Cerebellar nuclear complex (tissue), 1 donor: ENCODE measurements at places on chromosomes 5 and 9.

DNA sequence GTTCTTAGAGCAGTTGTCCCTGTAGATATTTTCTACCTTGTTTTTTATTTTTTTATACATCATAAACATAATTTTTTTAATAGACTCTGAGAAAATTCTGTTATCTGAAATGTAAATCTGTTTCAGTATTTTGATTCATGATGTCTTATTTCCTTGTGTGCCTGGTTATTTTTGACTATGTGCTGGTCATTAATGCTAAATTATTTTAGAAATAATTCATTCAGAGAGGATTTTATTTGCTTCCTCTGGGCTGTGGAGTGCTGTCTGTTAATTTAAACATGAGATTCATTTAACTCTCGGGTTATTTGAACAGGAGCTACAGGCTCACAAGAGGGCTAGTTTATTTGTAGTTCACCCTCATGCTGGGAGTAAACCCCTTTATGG is 124.3 kb upstream of the PITX1 start:
- DNase-seq: no peak

- DNase-seq: no peak
Observed at GRCh38 chr5:178483620-178484019, 106.6 kb downstream of the COL23A1 start.

- no peak for DNase-seq
Observed at GRCh38 chr9:112559629-112560413, 73.2 kb downstream of the KIAA1958 start.

DNA sequence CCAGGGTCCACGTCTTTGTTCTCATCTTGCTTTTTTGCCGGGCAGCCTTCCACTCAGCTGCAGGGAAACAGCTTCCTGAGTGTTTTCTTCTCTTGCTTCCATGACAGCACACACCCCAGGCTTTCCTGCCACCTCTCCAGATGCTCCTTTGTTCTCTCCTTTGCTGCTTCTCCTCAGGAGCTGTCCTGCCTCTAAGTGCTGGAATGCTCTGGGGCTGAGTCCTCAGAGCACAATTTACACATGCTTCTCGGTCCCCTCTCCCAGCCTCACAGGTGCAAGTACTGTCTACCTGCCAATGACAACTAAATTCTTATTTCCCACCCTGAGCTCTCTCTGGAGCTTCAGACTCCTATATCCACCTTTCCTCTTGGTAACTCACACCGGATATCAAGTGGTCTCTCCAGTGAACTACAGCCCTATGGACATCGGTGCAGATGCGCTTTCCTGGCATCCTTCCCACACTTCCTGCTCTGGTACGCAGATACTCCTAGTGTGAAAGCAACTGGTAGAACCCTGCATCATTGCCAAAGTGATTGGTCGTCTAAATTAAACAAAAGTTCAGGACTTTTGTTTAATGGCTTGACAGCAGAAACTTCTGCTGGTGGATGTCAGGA is 13.4 kb upstream of the ACSL6 start:
- no peak for DNase-seq

- no peak for DNase-seq
Observed at GRCh38 chr9:136678624-136679023, 8.6 kb downstream of the AGPAT2 start.

DNA sequence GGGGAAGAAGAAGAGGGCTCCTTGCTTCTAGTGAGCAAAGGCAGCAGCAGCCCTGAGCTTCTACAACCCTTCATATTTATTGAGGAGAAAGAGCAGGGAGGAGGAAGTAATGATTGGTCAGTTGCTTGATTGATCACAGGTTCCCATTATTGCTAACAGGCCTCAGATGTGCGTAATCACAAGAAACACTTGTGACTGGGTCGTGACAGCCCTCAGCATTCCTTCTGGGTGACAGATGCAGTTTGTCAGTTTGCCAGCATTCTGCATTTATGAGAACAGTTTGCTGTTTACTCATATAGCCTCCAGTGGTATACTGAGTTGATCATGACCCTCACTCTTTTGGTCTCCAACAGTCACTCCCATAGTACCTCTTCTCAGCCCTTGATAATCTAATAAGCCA is 111.5 kb upstream of the TNC start:
- DNase-seq: no peak

DNA sequence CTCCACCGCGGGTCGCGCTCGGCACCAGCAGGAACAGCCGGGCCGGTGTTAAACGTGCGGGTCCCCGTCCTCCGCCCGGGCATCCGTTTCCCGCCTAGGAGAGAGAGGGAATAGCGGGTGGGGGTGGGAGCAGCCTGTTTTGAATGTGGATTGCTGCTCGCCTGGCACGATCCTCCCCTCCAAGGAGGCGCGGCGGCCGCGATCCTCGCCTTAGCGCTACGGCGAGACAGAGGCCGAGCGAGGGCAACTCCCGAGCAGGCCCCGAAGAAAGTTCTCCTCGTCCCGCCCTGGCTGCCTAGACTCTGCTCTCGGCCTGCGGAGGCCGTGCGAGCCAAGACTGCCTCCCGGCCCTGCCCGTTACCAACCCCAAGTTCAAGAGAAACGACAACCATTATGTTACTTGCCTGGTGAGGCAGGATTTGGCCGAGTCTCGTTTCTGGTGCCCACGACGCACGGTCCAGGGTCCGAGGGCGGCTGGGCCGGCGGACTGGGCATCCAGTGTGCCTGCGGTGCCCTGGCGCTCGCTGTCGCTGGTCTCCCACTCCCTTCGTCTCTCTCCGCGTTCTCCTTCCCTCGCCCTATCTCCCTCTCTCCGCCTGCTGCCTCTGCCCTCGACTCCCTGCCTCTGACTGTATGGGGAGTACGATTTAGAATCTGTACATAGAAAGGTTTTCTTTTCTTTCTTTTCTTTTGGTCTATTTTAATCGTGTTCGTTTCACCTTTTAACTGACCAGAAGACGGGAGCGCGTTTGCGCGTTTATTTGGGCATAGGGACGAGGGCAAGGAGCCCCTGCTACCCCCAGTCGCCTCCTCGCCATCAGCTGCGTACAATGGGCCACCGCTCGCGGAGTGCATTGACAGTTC is 724 bp downstream of the NR2F1-AS1 start:
- DNase-seq: no peak

GRCh38 chr5:179798771-179799643 is 5.2 kb downstream of the LTC4S start:
- no peak for DNase-seq

GRCh38 chr5:122468351-122469116 is 156.5 kb downstream of the SNCAIP start:
- no peak for DNase-seq

DNA sequence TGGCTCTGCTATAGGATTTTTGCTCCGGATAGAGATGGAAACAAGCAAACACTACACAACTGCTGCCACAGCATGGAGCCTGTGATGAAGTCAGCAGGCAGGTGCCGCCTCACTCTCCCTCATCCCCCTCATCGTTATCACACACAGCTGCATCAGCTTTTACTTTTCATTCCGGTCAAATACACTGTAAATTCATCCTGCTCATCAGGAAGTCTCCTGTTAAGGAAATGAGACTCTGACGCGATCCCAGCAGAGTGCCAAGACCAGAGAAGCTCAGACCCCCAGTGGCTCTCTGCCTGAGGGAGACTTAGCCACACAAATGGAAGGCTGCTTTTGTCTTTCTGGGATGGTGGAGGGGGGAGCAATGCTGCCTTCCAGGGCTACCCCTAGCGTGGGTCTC is 270.2 kb downstream of the ELAVL2 start:
- DNase-seq: no peak

- DNase-seq: no peak
Observed at GRCh38 chr5:163756170-163756569, 250.8 kb downstream of the MAT2B start.

GRCh38 chr5:66805514-66806430 is 209.6 kb downstream of the MAST4 start:
- no peak for DNase-seq

DNA sequence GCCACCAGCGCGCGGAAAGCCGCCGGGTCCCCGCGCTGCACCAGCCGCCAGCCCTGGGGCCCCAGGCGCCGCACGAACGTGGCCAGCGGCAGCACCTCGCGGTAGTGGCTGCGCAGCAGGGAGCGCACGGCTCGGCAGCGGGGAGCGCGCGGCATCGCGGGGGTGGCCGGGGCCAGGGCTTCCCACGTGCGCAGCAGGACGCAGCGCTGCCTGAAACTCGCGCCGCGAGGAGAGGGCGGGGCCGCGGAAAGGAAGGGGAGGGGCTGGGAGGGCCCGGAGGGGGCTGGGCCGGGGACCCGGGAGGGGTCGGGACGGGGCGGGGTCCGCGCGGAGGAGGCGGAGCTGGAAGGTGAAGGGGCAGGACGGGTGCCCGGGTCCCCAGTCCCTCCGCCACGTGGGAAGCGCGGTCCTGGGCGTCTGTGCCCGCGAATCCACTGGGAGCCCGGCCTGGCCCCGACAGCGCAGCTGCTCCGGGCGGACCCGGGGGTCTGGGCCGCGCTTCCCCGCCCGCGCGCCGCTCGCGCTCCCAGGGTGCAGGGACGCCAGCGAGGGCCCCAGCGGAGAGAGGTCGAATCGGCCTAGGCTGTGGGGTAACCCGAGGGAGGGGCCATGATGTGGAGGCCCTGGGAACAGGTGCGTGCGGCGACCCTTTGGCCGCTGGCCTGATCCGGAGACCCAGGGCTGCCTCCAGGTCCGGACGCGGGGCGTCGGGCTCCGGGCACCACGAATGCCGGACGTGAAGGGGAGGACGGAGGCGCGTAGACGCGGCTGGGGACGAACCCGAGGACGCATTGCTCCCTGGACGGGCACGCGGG is at the start of gene TERT:
TSS of gene TERT (minus strand) at position 234 of the 815 bp plus-strand sequence. CDS start at position 155, 79 bp downstream.
- no peak for DNase-seq

DNA sequence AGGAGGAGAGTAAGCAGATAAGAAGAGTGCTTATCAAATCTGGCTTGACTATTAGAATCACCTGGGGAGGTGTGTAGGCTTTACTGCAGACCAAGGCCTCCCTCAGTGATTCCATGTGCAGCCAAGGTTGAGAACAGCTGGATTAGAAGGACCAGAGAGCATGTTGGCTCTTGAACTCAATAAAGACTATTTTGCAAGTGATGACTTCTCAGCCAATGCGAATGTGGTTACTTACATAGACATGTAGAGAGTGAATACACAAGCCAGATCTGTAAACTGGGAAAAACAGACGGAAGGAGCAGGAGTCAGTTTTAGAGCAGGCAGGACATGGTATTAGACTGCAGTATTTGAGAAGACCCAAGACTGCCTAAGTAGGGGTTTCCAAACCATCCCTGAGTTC is 48.5 kb downstream of the MAMDC2 start:
- DNase-seq: no peak

- no peak for DNase-seq
Observed at GRCh38 chr5:69414885-69415583, at the start of gene MARVELD2. Gene MARVELD2 (plus strand): TSS chr5:69415116. CDS start chr5:69419386, 4,270 bp downstream.

DNA sequence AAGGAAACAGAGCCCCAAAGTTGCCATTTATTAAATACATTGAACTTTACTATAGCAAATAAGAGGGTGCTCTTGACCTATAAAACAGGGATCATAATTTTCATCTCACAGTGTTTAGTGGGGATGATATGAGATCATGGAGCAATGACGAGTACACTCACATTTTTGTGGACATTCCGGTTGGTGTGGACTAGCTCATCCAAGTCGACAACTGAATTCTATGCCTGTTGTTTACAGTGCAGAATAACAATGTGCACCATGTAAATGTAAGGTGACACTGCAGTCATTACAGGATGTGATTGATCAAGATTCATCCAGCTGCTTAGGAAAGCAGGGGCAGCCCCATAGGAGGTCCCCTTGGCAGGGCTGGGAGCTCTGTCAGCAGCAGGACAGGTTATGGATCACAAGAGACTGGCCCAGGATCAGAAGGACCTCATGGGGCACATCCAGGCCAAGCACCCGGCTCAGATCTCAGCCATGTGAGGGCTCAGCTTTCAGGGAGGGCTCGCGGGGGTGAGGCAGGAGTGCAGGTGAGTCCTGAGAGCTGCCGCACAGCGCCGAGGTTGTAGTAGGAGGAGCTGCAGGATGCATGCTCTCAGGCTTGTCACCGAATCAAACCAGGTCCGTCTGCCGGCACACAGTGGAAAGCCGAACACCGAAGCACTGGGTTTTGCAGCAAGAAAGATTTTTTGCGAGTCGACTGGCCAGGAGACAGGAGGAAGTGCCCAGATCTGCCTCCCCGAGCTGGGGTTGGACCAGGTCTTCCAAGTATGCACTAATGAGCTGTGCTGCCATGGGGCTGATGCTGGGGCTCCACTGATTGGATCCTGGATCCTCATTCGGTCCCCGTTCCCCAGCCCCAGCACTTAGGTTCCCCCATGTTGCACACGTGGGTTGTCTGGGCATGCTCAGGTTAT is 28.2 kb downstream of the MRPL36 start:
- no peak for DNase-seq

GRCh38 chr9:114098021-114098935 is 814 bp downstream of the KIF12 start:
- no peak for DNase-seq

DNA sequence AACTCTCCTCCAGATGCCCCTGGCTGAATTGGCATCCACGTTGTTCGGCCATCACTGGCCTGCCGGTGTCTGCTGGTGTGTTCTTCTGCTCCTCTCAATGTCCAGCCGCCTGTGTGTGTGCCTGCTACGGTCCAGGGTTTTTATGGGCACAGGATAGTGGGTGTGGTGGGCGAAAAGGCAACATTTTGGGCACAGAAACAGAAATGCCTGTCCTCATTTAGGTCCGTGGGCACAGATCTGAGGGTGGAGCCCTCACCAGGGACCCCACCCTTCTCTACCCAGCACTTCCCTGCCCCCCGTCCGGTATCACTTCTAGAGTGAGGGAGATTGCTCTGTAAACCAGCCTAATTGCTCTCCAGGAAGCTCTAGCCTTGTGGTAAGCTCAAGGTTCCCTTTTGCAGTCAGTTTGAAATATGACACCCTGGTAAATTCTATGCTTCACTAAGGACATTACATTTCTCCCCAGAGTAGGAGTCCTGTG is 410.1 kb downstream of the MAT2B start:
- no peak for DNase-seq

DNA sequence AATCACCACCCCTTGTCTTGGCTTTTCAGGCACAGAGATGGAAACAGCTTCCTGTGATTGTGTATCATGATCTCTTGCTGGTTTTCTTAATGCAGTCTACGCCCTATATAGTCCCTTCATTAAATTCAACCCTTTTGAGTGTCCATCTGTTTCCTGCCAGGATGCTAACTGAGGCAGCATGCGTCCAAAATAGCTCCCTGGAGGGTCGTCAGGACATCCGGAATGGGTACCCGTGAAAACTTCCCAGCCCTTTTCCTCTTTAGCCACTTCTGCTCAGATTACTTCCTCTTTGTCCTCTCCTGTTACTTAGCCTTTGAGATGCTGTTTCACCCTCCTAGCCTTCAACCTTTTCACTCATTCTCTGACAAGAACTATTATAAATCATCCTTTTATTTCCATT is 79.8 kb upstream of the KLF9 start:
- no peak for DNase-seq

DNA sequence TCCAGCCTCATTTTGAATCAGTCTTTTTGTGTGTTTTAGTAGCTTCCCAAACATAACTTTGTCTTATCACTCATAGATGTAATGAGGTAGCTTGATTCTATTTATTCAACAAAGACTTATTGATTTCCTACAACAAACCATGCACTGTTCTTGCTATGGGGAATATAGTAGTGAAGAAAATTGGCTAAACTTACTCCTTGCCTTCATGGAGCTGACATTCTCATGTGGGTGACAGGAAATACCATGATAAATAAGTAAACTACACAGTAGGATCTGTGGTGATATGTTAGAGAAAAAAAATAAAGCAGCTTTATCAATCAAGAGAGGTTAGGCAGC is 255.7 kb upstream of the TNC start:
- no peak for DNase-seq

- no peak for DNase-seq
Observed at GRCh38 chr5:34484216-34484920, 171.8 kb upstream of the RAI14 start.
